ENCODE measurements at places on chromosomes 6 and 20.

DNA sequence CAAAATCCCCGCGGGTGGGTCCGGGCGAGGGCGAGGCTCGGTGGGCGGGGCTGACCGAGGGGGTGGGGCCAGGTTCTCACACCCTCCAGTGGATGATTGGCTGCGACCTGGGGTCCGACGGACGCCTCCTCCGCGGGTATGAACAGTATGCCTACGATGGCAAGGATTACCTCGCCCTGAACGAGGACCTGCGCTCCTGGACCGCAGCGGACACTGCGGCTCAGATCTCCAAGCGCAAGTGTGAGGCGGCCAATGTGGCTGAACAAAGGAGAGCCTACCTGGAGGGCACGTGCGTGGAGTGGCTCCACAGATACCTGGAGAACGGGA lies 809 bp downstream of the HLA-G start:
- DNase-seq: no peak

- no peak for DNase-seq
Measured at GRCh38 chr6:111973118-111973761, 80.7 kb upstream of the CCN6 start.

DNA sequence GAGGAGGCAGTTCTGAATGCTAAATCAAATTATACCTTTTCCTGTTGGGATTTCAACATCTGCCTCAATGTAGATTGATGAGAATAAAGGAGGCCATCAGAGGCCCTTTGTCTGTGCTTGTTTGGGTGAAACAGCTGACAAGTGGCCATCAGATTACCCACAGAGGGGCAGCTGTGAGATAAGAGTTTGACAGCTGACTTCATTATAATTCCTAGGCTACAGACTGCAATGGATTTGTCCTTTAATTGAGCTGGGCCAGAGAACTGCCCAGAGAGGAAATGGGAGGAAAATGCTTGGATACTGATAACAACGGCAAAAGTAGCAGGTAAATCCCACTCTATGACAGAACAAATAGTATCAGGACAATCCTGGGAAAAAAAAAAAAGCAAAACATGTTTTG lies 649.4 kb downstream of the HDGFL1 start:
- no peak for DNase-seq

DNA sequence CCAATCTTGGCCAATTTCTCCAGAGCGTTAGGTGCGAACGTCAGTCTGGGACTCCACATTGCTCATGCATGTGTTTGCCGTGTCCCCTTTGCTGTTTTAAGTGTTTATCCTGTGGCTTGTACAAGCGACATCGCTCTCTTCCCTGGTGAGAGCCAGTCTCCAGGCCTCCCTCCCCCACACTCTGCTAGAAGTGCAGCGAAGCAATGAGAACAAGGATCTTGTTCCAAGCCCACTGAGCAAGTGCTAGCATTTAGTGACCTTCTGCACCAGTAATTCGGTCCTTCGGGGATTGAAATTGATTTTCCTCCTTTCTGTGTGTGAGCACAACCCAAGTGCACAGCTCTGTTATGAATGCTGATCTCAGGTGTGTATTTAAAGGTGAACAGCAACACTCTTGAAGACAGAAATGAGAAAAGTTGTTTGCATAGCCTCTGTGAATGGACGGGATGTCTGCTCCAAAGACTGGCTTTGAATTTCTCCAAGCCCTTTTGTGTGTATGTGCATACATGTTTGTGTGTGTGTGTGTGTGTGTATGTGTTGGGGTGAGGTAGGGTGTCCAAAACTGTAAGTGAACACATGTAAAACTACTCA lies 29.0 kb downstream of the CD83 start:
- no peak for DNase-seq

- no peak for DNase-seq
Measured at GRCh38 chr6:46097366-46097765, 32.4 kb upstream of the ENPP4 start.

GRCh38 chr20:21520702-21521595 lies 7.1 kb upstream of the NKX2-2 start:
- no peak for DNase-seq

DNA sequence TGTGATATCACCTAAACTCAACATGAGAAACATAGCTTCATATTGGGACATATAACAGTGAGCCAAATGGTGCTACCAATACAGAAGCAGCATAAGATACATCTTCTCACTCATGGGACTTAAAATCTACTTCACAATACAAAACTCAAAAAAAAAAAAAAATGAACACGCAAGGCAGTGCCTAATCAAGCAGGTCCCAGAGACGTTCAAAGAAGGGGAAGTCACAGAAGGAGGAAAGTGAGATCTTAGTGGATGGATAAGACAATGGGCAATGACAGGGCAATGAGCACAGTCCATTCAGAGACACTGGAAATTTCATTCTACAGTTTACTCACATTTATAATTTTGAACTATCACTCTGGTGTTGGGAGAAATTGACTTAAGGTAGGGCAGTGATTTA lies 88.3 kb downstream of the FAM50B start:
- DNase-seq: no peak

GRCh38 chr6:112007805-112008204 lies 46.1 kb upstream of the CCN6 start:
- no peak for DNase-seq

DNA sequence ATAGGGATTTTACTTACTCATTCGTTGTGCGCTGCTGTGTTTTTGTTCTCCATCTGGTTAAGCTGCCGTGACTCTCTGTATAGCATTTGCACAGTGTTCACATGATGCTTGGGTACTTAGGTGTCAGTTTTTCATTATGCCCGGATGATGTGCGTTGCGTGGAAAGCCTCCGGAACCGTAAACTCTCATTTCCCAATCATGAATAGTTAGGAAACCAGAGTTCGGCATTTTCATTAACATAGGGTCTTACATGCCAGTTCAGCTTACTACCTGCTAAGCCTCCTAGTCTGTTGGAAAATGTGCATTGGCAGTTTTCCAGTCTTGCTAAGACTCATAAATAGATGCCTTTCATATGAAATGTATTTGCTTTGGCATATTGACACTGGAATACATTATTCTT lies 483.4 kb upstream of the FLRT3 start:
- no peak for DNase-seq

GRCh38 chr20:25247518-25247955 lies 348 bp upstream of the PYGB start:
- peak; percentile 58 for DNase-seq
